CD4-positive, alpha-beta T cell treated with Interleukin-21 for 1 hour (primary cell): ENCODE measurements at places on chromosomes 5 and 9.

GRCh38 chr5:14686517-14686916, 22.0 kb downstream of the OTULIN start:
- no peak for DNase-seq

DNA sequence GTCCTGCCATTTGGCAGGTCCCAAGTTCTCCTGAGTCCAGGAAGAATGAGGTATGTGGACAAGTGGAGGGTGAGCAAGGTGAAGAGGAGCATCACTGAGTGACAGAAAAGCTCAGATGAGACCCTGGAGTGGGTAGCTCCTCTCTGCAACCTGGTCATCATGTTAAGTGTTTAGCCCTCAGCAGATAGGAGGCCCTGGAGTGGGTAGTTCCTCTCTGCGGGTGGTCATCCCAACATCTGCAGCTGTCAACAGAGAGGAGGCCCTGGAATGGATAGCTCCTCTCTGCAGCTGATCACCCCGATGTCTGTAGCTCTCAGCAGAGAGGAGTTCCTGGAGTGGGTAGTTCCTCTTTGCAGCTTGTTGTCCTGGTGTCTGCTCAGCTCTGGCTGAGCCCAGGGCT, 48.4 kb downstream of the NDUFAF2 start:
- DNase-seq: no peak

DNA sequence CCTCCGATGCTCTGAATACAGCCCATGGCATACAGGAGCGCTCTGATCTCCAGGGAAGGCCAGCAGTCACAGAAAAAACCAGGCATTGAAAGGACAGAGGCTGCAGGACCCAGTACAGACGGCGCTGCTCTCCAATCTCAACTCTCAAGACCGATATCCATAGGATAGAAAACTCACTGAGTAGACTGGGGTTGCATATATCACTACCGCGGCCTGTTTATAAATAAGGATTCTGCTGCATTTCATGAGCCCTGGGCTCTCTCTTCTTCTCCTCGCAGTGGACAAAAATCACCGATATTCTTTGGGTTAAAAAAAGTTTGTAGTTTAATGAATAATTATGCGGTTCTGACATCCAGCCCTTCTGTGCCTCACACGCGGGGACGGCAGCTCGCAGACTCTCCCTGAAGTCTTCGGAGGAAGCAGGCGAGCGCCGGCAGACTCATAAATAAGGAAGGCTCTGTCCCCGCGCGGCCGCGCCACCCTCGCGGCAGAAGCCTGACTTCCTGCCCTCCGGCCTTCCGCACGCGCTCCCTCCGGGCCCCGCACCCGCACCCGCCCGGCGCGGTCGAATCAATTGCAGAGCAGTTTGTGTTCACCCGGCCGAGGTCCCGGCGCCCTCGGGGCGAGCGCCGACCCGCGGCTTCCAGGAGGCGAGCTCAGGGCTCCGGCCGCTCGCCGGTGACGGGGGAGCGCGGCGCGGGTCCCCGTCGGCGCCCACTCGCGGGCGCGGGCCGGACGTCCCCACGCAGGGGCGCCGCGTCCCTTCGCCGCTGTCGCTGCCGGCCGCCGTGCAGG, at the start of gene FAM78A:
TSS of gene FAM78A (minus strand) at position 417 of the 795 bp plus-strand sequence. CDS start at position 86, 331 bp downstream.
- peak; percentile 39 for DNase-seq

DNA sequence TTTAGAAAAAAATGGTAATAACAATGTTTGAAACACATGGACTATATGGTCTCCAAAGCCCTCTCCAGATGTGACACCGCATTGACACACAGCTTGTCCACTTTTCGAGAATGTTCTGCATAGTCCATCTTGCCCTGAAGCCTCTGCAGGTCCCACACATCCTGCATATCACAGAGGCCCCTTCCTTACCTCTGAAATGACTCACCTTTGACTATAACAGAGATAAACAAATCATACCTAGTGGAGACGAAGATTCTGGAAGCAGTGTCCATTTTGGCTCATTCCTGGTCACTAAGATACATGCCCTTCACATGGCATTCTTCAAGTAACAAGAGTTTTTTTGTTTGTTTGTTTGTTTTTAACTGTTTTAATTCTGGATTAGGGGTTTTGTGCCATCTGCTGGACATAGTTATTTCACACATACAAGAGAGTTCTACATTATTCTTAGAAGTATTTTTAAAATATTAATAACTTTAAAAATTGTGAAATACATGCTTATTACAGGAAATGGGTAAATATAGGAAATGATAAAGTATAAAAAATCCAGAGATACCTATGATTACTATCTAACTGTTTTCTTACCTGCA, 5.1 kb downstream of the ARL14EPL start:
- DNase-seq: no peak

- no peak for DNase-seq
Observed at GRCh38 chr5:117201001-117201400, 626.4 kb upstream of the SEMA6A start.

DNA sequence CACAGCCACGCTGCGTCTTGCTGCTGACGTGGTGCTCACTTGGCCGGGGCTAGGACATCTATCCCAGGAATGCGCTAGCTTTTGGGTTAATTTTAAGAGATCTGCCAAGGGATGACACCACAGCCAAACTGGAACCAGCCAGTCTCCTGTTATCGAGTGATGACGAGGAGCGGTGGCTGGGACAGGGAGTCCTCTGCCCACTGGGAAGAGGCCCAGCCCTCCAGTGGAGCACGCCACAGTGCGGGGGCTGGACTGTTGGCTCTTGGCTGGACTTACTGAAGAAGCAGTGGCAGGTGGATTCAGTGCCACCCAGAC, 55.1 kb upstream of the PHYKPL start:
- DNase-seq: no peak

DNA sequence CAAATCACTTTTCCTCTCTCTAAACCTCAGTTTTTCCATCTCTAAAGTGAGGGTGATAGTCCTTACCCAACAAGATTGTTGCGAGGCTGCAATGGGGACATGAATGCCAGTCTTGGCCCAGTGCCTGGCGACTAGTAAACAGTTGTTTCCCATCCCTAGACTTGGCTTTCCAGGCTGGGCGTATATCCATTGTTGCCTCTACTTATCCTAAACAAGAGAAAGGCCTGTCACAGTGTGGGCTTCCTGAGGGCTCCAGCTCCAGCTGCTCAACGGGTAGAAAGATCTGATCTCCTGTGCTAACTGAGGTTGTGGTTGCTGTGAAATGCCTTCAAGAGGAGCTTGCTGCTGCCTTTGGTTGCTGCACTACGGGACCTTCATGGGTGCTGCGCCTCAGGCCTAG, 142.0 kb downstream of the NSG2 start:
- DNase-seq: no peak

DNA sequence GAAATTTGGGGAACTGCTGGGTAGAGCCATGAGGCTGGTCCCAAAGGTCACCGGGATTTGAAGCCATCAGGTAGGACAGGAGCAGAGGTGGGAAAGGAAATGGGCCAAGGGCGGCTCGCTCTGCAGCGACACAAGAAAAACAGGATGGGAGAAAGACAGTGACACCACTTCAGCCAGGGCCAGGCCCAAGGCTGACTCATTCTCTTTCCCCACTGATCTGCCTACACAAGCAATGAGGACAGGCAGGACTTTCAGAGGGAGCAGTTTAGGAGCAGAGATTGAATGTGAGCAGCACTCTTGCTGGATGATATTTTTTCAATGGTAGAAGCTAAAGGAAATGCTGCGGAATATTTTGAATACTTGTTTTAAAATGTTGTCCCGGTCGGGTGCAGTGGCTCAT, 3.5 kb downstream of the RUFY1 start:
- DNase-seq: no peak

- DNase-seq: no peak
Observed at GRCh38 chr5:93748875-93749397, 7.5 kb upstream of the POU5F2 start.

GRCh38 chr5:107319901-107320300, 350.8 kb downstream of the EFNA5 start:
- no peak for DNase-seq

DNA sequence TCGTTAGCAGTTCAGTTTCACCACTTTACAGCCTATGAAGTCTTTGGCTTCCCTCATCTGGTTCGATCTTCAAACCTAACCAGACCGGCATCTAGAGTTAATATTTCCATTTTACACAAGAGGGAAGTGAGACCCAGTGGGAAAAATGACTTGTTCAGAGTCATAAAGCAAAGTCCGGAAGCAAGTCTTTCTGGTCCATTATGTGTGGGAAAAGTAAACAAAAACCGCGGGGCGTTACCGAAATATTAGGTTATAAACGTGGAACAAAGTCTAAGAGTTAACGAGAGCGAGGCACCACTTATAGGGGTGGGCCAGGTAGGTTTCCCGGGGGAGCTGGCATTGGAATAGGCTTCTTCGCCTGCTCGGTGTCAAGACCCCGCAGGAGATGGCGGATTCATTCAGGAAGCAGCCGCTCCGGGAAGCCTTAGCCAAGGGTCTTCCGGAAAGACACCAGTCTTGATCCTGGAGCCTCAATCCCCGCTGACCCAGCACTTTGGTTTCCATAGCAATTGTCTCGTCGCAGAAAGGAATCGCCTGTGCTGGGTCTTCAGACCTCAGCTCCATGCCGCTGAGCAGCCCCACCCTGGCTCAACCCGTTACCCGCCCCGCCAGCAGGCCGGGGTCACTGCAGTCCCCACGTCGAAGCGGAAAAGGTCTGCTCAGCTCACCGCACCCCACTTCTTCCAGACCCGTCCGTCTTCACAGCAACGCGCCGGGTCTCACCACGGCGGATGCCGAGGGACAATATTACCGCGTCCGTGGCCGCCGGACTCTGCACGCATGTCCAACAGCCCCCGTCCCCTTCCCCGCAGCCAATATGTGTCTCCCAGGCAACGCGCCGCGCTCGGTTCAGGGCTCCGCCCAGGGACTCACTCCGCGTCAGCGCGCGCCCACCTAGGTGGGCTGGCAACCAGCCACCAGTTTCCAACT, at the start of gene C5orf52:
TSS of gene C5orf52 (plus strand) at position 872 of the 930 bp plus-strand sequence. CDS start 82 bp downstream, outside the sequence.
- peak; percentile 13 for DNase-seq

GRCh38 chr9:131961496-131961880, 118.2 kb downstream of the MED27 start:
- no peak for DNase-seq

GRCh38 chr5:172455511-172456061, 1.3 kb upstream of the SH3PXD2B start:
- DNase-seq: no peak

DNA sequence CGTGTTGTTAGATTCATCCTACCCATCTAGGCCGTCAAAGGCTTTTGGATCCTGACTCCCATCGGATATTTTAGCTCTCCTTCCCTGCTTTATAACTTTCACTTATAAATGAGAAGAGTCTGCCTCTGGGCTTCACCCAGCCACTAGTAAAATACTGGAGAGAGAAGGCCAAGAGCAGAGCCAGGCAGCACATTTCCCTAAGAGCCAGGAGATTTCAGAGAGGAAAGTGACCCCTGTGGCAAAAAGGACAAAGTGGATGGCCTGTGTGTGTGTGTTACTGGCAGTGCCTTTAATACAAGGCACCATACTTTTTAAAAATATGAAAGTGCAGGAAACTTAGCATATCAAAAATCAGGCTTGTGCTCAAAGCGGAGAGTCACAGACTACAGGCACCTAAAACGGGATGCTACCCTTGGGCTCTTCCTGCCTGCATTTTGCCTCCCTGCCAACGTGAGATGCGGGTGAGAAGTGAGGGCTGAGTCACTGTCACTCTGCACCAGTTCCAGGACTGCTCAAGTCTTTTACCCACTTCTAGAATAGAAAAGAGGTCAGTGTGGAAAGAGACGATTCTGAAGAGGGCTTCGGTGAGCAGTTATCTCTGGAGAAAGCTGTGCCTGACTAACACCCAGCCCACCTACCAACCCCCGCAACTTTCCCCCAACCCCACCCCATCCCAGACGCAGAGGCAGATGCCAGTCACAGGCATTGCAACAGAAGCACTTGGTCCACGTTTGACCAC, 15.9 kb downstream of the NFIL3 start:
- DNase-seq: no peak

GRCh38 chr9:91761362-91761761, 188.7 kb downstream of the ROR2 start:
- DNase-seq: no peak

DNA sequence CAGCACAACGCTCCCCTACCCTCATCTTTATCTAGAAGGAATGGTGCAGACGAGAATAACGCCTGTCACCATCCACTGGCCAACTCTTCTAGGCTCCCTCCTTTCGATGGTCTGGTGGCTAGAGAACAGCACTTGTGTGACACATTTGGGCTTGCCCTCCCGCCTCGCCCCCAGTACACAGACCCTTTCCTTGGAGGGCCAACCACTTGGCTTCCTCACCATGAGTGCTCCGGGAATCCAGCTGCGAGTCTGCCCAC, 1.4 kb downstream of the GNAQ start:
- peak; percentile 27 for DNase-seq

DNA sequence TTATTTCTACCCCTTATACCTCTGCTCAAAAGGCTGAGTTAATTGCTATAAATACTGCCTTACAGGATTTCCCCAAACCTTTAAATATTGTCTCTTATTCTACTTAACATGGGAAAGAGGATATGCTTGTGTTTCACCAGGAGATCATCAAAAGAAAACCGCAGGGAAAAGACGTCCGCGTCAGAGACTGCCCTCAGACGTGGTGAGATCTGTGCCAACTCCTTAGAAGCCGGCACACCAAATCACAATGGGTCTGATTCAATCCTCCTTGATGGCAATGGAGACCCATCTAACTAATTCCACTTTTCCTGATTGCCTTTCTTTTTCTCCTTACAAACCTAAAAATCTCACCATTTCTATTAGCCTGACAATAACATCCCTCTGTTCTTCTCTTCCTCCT, 55.0 kb downstream of the SH3PXD2B start:
- DNase-seq: no peak

DNA sequence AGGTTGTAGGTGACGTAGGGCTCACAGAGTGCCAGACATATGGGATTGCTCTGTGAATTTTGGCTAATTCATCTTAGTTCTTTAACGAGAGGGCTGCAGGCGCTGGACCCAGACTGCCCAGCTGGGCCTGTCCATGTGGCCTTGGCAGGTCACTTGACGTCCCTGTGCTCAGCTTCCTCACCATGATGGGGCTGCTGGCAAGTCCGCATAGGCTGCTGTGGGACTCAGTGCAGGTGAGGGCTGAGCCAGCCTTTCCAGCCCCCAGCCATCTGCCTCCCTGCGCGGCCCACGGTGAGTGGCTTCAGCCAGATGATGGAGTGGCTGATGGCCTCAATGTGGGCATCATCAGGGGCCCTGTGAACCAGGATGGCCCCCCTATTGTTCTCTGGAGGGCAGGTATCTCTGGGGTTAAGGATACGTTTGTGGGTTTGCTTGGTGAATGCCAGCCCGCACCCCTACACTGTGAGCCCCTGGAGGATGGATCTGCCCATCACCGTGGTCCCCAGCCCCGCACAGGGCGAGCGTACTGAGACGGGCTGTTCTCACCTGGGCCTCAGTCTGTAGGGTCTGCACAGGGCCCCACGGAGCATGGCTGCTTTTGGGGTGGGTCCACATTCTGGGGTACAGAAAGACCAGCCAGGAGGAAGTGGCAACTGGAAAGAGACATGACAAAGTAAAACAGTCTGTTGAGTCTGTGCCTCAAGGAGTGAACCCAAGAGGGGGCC, 3.7 kb downstream of the CARD19 start:
- no peak for DNase-seq
